AG09309 (cell line): ENCODE measurements at places on chromosomes 5 and 9.

DNA sequence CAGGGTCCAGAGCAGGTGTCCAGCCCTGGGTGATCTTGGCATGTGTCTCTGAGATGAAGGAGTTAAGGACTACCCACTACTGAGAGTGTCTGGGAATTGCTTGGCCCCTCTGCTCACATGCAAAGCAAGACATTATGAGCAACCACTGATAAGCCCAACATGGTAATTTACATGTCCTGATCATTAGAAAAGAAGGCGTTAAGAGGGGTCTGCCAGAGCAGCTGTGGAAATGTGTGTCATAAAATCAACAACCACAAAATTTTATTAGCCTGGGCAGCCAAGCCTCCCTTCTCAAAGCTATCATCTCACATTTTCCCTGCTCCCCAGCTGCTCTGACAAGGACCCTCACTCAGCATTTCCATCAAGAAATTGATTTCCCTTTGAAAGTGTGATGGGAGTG is 351.0 kb downstream of the SPOCK1 start:
- no peak for DNase-seq

GRCh38 chr5:132506094-132506692 is 15.6 kb upstream of the IRF1 start:
- peak; percentile 90 for DNase-seq

DNA sequence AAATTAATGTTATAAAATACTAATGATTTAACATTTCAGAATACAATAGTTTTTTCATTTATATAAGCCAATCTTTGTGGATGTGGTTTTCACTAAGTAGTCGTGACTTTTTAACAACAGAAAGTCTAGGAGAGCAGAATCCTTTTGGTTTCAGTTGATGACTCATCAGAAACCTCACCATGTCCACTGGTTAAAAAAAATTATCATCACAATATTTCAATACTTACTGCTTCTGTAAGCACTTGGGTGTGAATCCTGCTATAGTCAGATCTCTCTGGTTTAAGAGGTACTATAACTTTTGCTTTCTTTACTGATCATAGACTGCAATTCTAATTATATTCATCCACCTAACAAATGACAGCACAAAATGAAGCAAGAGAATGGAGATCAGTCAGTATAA is 77.2 kb downstream of the MRPS30 start:
- no peak for DNase-seq

GRCh38 chr9:127360829-127361228 is 36.1 kb upstream of the SLC2A8 start:
- no peak for DNase-seq

DNA sequence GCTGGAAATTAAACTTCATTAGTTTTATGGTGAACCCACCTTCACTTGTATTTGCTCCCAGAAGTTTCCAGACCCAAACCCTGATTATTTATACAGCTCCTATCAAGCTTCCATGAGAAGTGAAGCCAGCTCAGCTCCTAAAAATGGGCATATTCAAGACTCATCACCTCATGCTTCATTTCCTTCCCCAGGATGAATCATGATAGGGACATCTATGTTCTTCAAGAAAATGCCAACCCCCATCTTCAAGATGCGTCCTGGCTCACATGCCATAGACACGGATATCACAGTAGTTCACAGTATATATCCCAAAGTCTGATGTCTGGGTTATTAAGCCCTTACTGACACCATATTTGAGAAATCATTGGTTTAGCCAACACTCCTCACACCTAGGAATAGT is 217.6 kb downstream of the NPR3 start:
- DNase-seq, result no peak

- DNase-seq, result no peak
Observed at GRCh38 chr9:128677794-128678193, 11.2 kb upstream of the SET start.

- no peak for DNase-seq
Observed at GRCh38 chr5:104569621-104570020, 1007.0 kb upstream of the NUDT12 start.
